ENCODE measurements at places on chromosomes 11 and 22. TPM values are rescaled to one million over a fixed set of nuclear protein-coding genes. Genes with fewer than 3 reads are reported as not detected.

Gene NPAS4
- 0.27 TPM for total RNA-seq

Gene PKDREJ
- not detected for total RNA-seq

Gene MMP8
- total RNA-seq, result not detected

Gene SCGB2A2
- not detected for total RNA-seq

Gene MMP27
- total RNA-seq, result not detected
